IPS DF 6.9 (cell line): ENCODE measurements at places on chromosomes 2 and 18.

GRCh38 chr2:108244667-108245414 lies 5.1 kb downstream of the SULT1C3 start:
- no peak for DNase-seq

DNA sequence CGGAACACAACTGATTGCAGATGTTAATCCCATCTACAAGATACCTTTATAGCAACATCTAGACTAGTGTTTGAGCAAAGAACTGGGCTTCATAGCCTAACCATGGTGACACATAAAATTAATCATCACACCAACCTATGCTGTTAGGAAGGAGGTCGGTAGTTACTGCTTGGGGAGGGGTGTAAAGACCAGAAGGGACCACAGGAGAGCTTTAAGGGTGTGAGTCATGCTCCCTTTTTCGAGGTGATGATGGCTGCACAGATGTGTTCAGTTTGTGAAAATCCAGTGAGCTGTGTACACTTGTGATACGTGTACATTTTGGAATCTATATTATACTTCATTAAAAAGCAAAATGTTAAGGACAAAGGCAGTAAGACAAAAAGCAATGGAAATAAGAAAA lies 4.6 kb upstream of the SEH1L start:
- no peak for DNase-seq

GRCh38 chr2:121199281-121200010 lies 85.6 kb downstream of the TFCP2L1 start:
- no peak for DNase-seq

DNA sequence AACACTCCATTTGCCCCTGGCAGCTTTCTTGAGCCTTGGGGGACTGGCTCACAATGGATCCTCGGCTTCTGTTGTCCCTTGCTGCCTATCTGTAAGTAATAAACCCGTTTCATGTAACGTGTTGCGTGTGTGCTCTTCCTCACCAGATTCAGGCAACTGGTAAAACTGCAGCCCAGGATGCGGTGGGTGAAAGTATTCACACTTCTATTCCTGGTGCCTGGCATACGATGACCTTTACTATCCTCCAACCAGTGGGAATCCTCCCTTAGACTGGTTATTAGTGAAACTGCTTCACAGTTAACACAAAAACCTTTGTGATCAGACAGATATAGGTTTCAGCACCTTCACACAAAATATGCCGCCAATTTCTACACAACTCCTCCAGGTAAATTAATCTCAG lies 13.6 kb upstream of the ICA1L start:
- no peak for DNase-seq

GRCh38 chr2:162113088-162113775 lies 38.8 kb downstream of the GCG start:
- no peak for DNase-seq

- no peak for DNase-seq
Observed at GRCh38 chr2:204947405-204947804, 402.1 kb downstream of the PARD3B start.

- DNase-seq = no peak
Observed at GRCh38 chr18:24228667-24229041, 89.8 kb downstream of the CABYR start.

- DNase-seq = no peak
Observed at GRCh38 chr18:47979611-47980200, 49.2 kb upstream of the SMAD2 start.

DNA sequence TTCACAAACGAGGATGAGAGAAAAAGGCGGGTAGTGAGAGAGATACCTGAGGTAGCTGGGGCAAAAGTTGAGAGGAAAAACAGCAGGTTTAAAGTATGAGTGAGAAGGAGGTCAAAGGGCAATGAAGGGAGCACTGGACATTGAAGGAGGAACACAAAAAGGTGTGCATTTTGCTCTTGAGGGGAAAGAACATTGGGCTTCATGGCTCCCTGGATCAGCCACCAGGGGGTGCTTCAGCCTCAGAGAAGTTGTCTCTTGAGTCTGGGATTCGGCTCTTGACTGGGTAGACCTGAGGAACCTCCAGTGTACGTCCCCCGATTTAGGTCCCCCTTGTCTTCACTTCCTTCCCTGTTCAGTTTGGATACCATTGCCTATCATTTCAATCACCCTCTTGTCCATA lies 128.5 kb downstream of the RAPGEF4 start:
- peak; percentile 55 for DNase-seq

- no peak for DNase-seq
Observed at GRCh38 chr18:79418236-79418635, 22.5 kb downstream of the NFATC1 start.

- no peak for DNase-seq
Observed at GRCh38 chr2:208265371-208265800, 669 bp upstream of the PIKFYVE start.

- no peak for DNase-seq
Observed at GRCh38 chr2:195473862-195474261, 183.2 kb upstream of the SLC39A10 start.
